ENCODE measurements at places on chromosomes 5 and 9.

DNA sequence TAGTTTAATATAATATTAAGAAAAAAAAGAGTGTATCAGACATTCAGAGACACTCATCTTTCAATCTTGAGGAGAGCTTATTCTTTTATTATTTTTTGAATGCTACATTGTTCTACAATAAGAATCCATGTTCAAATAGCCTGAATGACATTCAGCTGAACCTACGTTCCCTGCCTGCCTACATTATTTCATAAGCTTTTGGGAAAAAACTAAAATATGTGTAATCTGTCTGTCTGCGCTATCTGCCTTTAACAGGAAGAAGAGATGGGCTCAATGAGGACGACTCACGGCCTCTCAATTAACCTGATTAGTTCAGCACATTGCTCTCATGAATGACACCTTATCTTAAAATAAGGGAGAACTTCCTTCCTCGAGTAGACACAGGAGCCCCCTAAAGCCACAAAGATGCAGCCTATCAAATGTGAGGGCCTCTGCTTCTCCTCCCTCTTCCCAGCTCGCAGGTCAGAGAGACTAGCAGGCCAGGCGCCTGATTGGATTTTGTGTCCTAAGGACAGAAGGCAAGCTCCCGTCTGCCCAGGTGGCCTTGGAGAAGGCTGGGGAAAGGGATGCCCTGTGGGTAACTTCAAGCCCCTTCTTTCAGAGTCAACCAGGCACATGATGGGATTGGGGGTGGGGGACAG lies 37.8 kb downstream of the EBF1 start:
- no peak for DNase-seq

- DNase-seq: no peak
Measured at GRCh38 chr9:108136656-108137055, 647.1 kb upstream of the KLF4 start.

GRCh38 chr5:172769342-172769615 lies 1.7 kb downstream of the DUSP1 start:
- no peak for DNase-seq

DNA sequence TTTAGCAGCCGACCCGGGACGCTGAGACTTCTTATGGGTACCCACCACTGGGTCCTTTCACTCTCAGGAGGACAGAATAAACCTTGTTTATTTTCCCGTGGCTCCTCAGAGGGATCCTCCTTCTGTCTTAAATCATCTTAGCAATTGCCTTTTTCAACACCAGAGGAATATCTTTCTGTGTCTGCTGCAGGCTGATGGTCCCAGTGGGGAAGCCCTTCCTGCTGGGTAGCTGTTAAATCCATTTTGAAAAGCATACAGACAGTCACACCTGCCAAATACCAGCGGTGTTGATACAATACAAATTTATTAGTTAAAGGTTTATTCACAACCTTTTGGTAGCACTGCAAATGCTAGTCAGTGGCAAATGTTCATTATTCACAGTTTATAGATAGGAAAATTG lies 222.9 kb downstream of the AOPEP start:
- no peak for DNase-seq

DNA sequence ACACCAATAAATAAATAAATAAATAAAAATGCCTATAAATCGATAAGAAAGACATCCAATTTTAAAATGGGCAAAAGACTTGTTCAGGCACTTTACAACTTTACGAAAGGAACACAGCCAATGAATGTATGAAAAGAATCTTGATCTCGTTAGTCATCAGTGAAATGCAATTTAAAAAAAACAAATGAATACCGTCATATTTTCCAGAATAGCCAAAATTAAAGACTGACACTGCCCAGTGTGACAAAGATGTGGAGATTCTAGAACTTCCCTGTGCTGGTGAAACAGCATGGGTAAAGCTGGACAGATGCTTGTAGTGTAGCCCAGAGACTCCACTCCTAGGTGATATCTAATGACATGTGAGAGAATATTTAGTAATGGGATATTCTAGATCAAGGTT lies 127.1 kb downstream of the GOLPH3 start:
- DNase-seq: no peak

DNA sequence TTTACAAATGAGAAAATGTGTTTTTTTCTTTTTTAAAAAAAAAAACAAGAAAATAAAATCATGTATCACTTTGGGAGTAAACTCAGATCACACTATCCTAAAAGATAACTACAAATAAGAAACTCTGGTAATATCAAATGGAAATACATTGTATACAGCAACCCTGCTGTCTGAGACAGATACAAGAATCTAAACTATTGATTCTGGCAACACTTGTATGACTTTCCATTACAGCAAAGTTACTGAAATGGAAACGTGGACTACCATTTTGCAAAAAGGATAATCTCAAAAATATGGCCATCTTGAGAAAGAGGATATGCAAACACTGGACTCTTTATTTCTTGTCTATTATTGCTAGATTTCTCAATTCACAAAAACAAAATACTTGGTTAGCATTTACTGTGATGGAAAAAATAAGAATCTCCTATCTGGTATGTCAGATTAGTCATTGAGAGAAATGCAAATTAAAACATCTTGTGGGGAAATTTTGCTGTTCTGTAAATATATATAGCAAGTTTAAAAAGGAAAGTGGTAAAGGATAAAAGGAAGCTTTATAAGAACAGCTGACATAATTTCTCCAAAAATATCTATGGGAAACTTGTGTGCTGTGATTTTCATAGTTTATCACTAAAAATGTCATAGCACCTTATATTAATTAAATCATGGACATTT lies 112.9 kb upstream of the FER start:
- DNase-seq: no peak

DNA sequence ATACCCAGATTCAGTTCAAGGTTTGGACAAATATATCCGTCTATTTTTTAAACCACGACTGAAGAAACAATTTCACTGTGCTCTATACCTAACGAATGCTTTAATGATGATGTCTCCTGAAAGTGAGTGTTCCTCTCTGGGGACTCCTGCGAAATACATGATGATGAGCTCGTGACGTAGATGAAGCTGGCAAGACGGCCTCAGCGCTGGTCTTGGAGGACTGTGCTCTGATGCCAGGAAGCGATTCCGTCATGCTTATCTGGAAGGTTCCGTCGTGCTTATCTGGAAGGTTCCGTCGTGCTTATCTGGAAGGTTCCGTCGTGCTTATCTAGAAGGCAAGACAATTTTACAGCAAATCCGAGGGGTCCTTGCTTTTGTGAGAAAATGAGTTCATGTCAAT lies 250.8 kb upstream of the IRX2 start:
- DNase-seq: no peak

- no peak for DNase-seq
Measured at GRCh38 chr9:108311745-108312144, 544.0 kb downstream of the ACTL7B start.

GRCh38 chr5:104556957-104557356 lies 994.4 kb upstream of the NUDT12 start:
- DNase-seq: no peak

GRCh38 chr9:7089406-7090193 lies 331.8 kb downstream of the KDM4C start:
- no peak for DNase-seq

DNA sequence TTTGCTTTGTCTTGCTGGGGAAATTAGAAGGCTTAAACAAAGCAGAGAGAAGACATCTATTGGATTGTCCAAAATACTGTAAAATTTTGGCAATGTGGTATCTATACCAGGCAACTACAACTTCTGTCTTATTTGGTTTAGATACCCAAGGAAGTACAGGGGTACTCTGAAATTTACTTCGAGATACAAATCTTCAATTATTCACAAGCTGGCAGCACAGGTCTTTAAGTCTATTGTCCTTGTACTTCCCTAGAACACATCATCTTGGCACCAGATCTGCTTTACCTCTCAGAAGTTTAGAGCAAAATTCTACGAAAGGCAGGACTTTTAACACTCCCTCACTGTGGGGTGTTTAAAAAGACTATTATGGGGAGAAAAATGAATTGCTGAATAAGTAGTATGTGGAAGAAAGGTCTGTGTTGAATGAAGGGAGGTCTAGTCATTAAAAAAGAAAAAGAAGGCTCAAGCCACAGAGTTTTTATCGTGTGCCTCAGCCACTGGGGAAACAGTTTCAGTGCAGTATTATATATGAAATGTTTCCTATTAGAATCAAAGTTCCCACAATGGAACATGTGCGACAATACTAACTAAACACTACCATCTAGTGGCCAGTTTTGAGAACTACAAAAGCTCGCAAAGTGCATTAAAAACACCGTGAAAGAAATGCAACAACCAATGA lies 93.7 kb downstream of the PDE4D start:
- DNase-seq: no peak

- no peak for DNase-seq
Measured at GRCh38 chr5:56480078-56480704, 247.1 kb upstream of the ANKRD55 start.

GRCh38 chr9:131590907-131591844 lies 45.9 kb downstream of the PRRT1B start:
- peak; percentile 43 for DNase-seq

GRCh38 chr5:88833371-88834130 lies 49.4 kb downstream of the MEF2C start:
- no peak for DNase-seq

- DNase-seq: no peak
Measured at GRCh38 chr5:125148706-125149105, 402.3 kb upstream of the ZNF608 start.

- no peak for DNase-seq
Measured at GRCh38 chr9:2726650-2727340, 9.5 kb downstream of the KCNV2 start.

DNA sequence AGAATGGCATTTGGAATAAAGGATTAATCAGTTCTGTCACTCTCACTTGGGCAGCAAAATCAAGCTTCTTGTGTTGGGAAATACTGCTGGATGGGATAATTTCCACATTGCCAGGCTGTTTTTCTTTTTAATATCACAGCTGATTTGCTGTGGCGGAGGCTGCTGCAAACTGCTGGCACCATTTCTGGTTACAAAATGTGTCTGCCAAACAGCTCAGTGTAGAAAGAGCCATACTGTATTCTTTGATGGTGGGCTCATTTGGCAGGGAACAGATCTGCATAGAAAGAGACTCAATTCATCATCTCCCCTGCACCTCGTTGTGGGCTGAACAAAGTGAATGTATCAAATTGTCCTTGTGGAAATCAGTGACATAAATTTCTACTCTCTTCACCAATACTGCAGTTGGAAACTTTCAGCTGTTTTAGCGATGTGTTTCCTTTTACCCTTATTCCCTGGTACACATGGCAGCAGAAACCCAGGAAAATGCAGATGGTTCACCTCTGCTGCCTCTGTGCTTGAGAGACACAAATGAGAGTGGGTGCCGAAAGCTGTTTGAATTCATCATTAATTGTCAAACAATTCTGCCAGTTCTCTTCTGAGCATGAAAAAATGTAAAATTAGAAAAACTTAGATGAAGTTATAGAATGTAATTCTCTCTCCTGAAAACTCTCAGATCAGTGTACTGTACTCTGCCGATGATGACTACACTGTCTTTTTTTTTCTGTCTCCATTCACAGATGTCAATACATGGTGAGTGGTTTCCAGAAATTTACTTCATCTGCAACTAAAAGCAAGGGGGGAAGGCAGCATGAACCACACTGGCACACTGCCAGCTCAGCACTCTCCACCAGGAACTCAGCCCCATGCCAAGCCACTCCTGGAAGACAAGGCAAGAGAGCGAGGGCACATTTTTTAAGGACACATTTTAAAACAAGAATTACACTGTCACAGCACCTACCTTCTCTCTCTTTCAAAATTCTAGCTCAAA lies 75.0 kb downstream of the HMHB1 start:
- no peak for DNase-seq

DNA sequence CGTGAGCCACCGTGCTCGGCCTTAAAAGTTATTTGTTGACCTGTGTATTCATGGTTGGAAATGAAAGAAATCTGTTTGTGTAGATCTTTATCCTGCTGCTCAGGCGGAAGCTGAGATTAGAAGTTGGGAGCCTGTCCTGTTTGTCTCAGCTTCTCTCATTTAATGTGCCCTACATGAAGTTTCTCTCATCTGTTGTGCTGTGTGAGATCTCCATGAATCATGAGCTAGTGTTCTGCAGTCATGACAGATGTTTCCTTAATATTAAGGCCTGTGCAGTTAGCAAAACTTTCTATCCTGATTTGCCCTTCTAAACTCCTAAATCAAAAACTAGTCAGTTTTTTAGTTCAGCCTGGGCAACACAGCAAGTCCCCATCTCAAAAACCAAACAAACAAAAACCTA lies 59.5 kb downstream of the FAM78A start:
- DNase-seq: no peak

DNA sequence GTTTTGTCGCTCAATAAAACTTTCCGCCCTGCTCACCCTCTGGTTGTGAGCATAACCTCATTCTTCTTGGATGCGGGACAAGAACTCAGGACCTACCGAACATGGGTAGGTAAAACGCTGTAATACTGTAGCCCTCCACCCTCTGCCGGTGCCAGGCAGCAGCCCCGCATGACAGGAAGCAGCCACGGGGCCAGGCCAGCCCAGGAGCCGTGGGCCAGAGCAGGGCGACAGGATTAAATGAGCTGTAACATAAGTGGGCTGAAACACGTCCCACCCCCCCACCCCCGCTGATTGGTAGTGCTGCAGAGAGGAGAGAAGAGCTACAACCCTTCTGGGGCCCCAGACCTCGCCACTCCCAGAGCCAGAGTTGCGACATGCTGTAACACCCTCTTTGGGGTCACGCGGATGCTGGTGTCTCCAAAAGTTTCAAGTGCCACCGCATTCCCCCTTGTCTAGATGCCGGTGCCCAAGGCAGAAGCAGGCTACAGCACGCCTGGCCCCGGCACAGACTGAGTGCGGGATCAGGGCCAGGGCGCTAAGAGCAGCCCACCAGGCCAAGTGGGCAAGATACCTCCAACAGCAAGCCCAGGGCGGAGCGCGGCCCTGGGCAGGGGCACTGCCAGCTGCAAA lies 81.8 kb downstream of the FBXW11 start:
- DNase-seq: no peak

GRCh38 chr5:143008809-143009521 lies 238.8 kb downstream of the ARHGAP26 start:
- DNase-seq: peak; percentile 13

DNA sequence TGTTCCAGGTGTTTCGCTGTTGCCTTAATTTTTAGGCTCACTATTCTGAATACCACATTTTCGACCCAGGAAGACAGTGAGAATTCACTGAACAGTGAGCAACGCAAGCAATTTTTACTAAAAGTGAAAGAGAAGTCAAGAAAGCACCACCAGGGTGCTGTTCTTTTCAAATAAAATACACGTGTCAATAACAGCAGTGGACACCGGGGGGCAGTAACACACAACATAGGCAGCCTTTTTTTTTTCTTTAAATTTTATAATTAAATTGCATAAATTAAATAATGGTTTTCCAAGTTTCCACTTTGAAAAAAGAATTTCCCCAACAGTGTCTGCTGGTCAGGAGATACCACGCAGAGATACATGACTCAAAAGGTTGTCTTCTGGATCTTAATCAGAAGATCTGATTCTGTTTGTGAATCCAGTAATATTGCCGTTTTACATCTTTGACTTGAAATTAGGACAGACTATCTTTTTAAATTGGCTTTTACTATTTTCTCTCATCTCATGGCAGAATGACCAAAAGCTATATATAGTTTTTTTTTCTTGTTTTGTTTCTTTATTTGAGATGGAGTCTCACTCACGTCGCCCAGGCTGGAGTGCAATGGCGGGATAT lies 47.1 kb upstream of the SH3GL2 start:
- DNase-seq: no peak
